Stimulated activated CD8-positive, alpha-beta memory T cell treated with anti-CD3 and anti-CD28 coated beads, Interleukin-15, amount 100 ng/mL, for 4 hours (primary cell): ENCODE measurements at places on chromosomes 1 and 21.

- DNase-seq: no peak
Measured at GRCh38 chr1:30372792-30373433, 350.5 kb downstream of the MATN1 start.

DNA sequence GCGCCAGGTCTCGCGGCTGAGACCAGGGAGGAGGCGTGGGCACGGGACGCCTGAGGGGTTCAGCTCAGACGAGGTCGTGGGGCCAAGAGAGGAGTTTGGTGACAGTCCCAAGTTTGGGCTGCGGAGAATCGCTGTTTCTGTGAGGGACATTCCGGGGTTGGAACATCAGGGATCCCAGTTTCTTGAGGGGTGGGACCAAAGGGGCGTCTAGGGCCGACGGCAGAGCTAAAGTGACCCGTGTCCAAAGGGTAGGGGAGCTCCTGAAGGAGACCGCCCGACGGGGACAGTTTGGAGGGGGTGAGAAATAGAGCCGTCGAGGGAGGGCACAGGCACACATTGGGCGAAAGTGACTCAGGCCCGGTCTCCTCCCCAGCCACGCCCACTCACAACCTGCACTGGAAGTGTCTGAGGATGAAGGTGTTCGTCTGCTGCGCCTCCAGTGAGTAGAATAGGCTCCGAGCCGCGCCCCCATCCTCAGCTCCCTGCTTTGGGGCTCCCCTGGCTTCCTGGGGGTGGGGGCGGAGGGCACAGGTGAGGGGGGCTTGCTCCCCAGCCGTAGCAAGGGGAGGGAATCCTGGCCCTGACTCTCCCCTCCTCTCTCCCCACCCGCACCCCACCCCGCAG lies 7.0 kb downstream of the EFNA3 start:
- DNase-seq: peak; percentile 59

DNA sequence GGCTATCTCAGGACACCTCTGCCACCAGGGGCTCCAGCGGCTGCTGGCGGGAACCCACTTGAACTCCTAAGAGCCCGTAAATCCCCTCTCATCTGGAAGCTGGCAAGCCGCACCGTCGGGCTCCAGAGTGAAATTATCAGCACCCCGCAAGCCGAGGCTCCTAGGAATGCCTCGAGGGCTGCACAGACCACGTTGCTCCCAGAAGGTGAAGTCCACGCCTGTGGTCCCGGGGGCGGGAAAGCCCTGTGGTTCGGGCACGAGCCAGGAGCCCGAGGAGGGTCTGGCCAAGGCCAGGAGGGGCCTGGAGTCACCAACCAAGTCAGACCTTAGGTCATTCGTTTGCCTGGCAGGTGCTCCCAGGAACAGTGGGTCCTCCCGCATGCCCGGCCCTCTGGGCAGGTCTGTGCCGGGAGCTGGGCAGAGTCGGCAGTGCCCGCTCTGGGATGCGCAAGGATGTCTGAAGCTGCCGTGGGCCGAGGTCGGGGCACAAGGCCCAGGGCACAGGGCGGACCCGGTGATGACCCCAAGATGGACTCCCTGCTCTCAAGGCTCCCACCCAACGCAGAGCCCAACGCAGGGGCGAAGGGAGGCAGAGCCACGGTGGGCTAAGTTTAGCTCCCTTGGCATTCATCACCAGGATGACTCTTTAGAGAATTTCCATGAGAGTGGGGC lies 8.9 kb downstream of the ACTRT2 start:
- DNase-seq: no peak

DNA sequence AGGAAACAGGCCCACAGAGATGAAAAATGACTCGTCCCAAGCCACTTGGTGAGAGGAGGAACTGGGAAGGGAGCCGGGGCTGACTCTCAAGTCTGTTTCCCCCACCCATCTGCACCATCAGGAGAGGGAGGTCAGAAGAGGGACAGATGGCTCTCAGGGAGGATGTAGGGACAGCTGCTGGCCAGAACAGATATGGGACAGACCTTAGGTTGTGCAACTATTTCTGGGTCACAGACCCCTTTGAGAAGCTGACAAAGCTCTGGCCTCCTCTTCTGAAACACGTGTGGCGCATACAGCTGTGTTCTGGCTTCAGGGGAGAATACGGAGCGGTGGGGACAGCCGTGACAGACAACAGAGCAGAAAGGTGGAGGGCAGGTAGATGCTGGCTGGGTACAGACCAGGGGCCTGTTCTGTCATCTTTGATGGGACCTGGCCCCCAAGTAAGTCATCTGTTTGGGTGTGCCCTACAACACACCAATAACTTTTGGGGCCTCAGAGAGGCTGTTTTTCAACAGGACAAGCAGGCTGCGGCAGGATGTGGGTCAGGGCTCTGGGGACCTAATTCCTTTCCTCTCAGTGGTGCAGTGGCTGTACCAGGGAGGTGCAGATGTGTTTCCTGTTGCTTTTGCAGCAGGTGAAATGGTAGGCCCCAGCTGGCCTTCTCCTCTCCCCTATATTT lies 7.3 kb downstream of the SH3BGRL3 start:
- DNase-seq: no peak

DNA sequence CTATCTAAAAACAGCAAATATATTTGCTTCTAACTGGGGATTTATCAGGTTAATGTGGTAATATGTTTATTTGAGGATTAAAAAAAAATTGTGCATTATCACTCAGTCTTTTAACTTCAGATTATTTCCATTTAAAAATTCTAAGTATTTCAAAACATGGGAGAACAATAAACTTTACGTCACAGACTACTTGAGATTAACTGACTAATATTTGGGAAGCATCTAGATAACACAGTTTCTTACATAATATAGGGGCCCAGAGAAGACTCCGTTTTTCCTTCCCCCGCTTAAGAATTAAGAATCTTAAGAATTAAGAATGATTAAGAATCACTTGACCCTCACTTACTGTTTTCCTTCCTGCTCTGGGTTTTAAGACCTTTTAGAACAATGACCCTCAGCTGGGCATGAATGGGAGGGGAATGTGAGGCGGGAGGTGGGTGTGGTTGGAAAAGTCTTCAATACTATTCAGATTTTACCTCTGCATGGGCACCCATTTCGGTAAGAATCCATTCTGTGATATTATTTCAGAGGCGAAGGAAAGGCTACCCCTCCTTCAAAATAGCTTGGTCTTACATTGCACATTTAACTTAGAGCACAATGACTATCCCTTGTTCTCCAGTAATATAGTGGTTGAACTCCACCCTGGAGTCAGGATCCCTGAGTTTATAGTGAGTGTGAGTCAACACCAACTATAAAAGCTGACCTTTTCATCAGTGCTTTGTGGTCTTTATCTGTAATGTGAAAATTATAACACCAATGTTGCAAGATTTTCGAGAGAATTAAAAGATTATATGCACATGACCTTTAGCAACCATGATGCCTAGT lies 821.3 kb downstream of the USP25 start:
- no peak for DNase-seq

- DNase-seq: no peak
Measured at GRCh38 chr1:33306653-33307493, 14.0 kb downstream of the A3GALT2 start.

GRCh38 chr1:3711780-3712451 lies 40.3 kb upstream of the CCDC27 start:
- no peak for DNase-seq

DNA sequence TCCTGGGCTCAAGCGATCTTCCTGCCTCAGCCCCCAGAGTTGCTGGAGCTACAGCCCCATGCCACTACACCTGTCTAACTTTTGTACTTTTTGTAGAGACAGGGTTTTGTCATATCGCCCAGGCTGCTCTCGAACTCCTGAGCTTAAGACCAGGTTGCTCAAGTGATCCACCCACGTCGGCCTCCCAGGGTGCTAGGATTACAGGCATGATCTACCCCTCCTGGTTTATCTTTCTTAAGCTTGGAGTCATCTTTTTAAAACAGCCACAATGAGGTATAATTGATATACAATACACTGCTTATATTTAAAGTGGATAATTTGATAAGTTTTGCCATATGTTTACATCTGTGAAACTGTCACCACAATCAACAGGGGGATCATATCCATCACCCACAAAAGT lies 25.4 kb upstream of the WDR26 start:
- DNase-seq: no peak
